ENCODE measurements at places on chromosomes 5 and 9.

GRCh38 chr9:137496601-137497375 lies 37.7 kb upstream of the NSMF start:
- DNase-seq, result no peak

GRCh38 chr9:123434619-123435240 lies 78.7 kb downstream of the CRB2 start:
- no peak for DNase-seq

GRCh38 chr9:10274175-10274574 lies 338.6 kb downstream of the PTPRD start:
- no peak for DNase-seq

DNA sequence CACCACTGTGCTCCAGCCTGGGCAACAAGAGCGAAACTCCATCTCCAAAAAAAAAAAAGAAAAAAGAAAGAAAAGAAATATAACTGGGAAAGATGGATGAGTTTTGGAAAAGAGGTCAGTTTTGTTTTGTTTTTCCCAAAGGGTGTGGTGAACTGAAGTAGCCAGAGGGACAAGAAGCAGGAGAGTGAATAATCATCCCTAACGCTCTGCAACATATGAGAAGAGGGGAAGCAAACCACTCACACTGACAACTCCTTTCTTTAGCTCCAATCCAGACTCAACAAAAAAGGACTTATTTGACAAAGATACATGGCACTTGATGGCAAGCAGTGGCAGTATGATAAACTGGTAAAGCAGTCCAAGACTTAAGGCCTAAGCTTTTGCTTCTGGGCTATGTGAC lies 176.1 kb upstream of the HMHB1 start:
- DNase-seq, result no peak

DNA sequence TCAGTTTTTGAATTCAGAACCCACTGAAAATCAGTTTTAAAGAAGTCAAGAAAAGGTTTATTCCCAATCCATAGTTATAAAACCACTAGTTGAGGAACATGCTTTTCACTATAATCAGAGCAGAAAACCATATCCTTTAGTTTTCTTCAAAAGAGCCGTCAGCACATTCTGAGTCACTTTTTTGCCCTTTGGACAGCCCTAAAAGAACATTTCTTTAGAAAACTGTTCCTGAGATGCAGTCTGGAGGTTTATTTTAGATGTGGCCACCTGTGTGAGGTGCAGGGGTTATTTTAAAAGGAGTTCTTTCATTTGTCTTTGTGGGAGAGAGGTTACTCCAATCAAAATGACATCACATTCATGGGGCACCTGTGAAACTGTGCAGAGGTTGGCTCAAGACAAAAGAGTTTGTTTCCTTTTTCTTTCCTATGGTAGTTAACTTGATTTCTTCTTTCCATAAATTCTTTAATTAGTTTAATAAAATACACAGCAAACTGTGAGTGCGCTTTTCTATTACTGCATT lies 221.6 kb upstream of the RPS23 start:
- DNase-seq, result no peak

Measured in stimulated activated CD8-positive, alpha-beta memory T cell treated with anti-CD3 and anti-CD28 coated beads, Interleukin-15, amount 100 ng/mL, for 4 hours (primary cell).